Activated T-helper 1 cell treated with anti-CD3 and anti-CD28 coated beads, Interleukin-2, amount 50 U/mL, for 16 hours (primary cell): ENCODE measurements at places on chromosomes 1 and 21.

- DNase-seq = no peak
These were observed 17.4 kb downstream of the KCNA10 start for GRCh38 chr1:110501488-110502132.

- no peak for DNase-seq
These were observed 14.8 kb downstream of the ATP1B1 start for GRCh38 chr1:169121146-169121923.

DNA sequence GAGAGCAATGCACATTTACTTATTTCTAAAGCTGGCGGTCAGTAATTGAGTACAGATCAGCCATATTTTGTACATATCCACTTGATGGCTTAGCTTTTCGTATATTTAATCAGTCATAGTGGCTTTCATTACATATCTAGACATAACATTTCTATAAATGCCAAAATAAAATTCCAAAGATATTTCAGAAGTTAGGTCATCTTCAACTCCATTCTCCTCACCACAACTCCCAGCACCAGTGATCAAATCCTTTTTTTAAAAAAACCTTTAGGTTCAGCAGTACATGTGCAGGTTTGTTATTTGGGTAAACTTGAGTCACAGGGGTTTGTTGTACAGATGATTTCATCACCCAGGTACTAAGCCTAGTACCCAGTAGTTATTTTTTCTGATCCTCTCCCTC lies 53.9 kb upstream of the GNG4 start:
- DNase-seq = no peak

DNA sequence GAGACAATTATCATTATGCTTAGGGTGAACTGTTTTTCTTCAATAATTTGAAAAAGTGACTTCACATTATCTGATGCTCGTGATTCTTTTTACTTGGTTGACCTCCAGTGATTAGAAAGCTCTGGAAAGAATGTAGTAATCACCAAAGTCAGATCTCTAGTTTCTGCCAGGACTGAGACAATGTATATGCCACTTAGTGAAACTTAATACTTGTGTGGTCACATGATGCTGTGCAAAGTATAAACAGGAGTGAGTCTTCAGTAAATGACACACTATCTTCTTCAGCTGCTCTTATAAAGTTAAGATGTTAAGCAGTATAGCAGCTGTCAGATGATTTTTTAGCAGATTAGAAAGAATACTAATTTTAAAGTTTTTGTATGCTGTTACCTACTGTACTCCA lies 17.2 kb downstream of the VCAM1 start:
- no peak for DNase-seq

- DNase-seq = no peak
These were observed 704 bp upstream of the TOMM40L start for GRCh38 chr1:161225178-161225533.

DNA sequence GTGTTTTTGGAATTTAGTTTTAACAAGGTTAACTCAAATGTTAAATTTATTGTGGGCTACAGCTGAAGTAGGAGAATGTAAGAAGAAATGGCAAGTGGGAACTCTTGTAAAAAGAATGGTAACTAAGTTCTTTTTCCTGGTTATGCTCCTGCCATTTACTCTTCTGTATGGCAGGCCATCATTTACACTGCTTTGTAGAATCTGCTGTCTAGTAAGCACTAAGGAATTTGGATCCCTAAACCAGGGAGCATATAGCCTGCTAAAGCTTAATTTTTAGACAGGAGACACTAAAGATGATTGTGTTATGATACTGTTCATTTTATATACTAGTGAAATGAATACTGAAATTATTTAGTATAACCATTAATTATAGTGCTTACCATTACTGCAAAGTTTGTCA lies 85.3 kb downstream of the CAMTA1 start:
- DNase-seq = no peak

- no peak for DNase-seq
These were observed 304 bp downstream of the PLPPR5 start for GRCh38 chr1:99004254-99004860.

DNA sequence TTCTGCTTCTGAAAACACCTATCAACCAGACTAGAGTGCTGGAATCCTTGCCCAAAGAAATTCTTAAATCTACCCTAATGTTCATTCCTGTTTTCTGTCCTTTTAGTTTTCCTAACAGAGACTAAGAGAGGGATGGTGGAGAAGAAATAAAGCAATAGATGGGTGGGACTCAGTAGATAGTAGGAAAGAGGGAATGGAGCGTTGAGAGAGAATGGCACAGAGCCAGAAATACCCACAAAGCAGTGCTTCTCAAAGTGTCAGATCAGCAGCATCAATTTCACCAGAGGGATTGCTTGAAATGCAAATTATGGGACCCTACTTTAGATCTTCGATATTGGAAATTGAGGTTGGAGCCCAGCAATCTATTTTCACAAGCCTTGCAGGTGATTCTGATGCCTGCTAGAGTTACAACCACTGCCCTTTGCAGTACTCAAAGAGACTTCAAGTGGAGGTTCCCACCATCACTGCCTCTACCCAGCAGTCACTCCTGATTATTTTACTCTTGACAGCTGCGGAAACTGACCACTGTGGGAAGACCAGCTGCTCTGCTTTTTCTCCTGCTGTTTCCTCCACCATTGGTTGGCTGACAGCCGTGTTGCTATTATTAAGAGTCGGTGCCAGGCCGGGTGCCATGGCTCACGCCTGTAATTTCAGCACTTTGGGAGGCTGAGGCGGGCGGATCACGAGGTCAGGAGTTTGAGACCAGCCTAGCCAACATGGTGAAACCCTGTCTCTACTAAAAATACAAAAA lies 11.4 kb upstream of the PRPF3 start:
- DNase-seq = no peak

GRCh38 chr21:15219039-15219438 lies 154.2 kb upstream of the NRIP1 start:
- DNase-seq = no peak

DNA sequence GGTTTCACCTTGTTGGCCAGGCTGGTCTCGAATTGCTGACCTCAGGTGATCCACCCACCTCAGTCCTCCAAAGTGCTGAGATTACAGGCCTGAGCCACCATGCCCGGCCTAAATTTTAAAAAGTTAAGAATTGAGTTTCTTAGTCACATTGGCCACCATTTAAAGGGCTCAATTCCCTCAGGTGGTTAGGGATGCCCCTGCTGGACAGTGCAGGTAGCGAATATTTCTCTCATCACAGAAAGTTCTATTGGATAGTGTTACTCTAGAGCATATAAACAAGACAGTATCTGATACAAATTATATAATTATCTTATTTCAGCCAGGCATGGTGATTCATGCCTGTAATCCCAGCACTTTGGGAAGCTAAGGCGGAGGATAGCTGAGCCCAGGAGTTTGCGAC lies 320.2 kb downstream of the ZP4 start:
- DNase-seq = no peak

- no peak for DNase-seq
These were observed 804.1 kb downstream of the USP25 start for GRCh38 chr21:16533692-16534407.

- no peak for DNase-seq
These were observed 1.5 kb downstream of the CEPT1 start for GRCh38 chr1:111141245-111142220.

- DNase-seq = no peak
These were observed 12.9 kb downstream of the ZNF648 start for GRCh38 chr1:182048562-182048961.

DNA sequence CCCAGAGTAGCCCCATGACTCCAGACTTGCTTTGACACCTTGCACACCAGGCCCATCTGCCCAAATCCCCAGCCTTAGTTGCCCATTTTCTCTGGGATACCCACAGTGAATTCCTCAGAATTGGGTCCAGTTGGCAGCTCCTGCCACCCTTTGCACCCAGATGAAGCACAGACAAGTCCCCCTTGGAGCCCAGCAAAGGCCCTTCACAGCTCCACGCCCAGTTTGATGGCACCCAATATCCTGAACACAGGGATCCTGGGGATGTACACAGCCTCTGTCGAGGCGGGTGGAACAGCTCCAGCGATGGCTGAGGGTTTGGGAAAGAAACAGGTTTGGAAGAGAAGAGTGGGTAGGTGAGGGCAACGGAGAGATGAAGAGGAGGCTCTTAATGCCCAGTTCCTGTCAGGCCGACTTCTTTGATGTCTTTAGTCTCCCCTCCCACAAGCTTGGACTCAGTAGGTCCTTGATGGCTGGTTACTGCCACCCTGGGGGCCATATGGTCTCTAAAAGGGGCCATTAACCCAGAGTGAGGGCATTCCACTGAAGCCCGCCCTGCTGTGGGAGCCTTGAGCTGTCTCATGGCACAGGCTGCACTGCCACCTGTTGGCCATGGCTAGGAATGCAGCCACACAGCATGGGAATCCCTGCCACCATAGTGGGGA lies 21.7 kb downstream of the TMEM53 start:
- DNase-seq = peak; percentile 62

DNA sequence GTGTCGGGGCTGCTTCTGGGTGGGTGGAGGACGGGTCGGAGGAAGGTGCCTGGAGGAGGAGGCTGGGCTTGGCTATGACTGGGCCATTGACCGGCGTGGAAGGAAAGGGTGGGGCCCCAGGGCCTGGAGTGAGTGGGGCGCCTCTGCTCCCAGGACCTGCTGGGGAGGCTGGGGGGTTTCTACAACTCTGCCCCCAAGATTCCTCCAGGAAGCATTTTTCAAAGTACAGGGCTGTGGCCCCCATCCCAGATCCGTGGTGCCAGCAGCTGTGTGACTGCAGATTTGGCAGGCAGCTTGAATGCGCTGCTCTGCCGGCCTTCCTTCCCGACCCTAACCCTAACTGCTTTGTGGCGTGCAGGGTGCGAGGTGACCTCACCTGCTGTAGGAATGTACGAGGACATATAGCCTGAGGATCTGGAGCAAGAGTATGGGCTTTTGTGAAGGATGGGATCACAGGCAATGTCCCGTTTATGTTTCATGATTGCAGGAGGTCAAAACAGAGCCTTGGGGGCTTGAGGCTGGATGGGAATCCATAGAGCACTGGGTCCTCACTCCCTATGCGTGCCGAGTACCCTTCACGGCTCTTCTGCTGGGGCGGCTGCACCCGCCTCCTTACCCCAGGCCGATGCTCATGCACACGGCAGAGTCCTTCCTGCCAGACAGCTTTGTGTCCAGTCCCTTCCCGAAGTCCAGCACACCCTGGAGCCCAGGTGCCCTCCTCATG lies 24.7 kb downstream of the TRPM2 start:
- DNase-seq = no peak

DNA sequence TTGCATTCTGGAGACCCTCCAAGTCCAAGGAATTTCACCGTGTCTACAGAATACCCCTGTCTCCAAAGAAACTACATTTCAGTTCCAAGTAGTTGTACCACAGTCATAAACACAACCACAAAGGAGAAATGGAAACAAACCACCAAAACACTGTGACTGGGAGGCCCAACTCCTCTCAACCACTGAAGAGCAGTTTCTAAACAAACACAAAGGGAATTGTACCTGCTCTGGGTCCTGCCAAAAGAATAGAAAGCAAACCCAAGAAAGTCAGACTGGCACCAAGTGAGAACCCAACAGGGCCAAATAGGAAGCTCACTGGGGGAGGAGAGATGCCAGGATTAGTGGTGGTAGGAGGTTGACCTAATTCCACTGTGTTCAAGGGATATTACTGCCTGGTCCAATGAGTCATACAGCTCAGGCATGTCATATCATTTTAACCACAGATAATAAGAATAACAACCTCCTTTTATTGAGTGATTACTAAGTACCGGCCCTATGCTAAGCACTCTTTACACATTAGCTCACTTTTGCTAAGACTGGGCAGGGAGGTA lies 123.9 kb upstream of the PPP2R5A start:
- DNase-seq = no peak
